Kidney capillary endothelial cell (primary cell): ENCODE measurements at places on chromosomes 16 and 17.
A peak's percentile ranks its signal among the peaks of the same experiment; 100 is the strongest.

GRCh38 chr17:57404073-57404472, 147.8 kb downstream of the MSI2 start:
- DNase-seq, result no peak

DNA sequence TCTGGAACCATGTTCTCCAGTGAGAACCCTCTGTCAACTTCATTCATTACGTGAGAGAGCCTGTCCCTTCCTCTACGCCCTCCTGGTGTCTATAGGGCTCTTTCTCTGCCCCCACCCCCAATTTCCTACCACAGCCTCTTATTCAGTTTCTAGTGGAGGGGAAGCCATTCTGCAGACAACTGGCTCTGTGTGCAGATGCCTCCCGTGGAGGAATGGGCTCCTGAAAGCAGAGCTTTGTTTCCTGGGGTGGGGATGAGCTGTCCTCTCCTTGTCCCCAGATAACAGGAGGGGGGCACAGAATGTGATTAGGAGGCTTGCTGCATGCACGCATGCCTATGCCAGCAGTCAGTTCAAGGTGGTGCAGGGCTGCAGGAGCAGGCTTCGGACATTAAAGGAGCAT, 31.6 kb downstream of the MMP15 start:
- no peak for DNase-seq

DNA sequence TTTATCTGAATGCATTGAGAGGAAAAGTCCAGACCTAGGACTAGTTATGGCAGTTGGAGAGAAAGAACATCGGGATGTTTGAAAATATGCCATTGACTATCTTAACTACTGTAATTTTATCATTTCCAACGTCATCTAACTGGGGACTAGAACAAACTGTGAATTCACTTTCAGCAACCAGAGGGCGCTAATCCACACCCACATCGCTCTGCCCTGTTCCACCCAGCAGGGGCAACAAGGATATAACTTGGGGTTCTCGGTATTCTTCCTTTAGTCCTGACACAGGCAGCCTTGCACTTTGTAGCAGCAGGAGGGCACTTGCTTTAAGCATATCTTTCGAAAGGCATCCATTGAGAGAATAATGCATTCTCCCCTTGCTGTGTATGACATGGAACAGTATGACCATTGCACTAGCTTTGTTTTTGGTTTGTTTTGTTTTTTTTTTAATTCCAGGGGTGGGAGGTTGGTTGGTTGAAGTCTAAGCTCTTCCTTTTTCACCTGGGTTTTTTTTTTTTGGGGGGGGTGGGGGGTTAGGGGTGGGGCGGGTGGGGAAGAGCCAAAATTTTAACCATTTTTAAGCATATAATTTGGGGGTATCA, 31.5 kb downstream of the SIAH1 start:
- DNase-seq, result peak; percentile 65

- DNase-seq, result no peak
These were observed 4.8 kb upstream of the PSMD3 start for GRCh38 chr17:39975801-39976200.

GRCh38 chr16:82979406-82980111, 352.8 kb downstream of the CDH13 start:
- DNase-seq, result peak; percentile 62

DNA sequence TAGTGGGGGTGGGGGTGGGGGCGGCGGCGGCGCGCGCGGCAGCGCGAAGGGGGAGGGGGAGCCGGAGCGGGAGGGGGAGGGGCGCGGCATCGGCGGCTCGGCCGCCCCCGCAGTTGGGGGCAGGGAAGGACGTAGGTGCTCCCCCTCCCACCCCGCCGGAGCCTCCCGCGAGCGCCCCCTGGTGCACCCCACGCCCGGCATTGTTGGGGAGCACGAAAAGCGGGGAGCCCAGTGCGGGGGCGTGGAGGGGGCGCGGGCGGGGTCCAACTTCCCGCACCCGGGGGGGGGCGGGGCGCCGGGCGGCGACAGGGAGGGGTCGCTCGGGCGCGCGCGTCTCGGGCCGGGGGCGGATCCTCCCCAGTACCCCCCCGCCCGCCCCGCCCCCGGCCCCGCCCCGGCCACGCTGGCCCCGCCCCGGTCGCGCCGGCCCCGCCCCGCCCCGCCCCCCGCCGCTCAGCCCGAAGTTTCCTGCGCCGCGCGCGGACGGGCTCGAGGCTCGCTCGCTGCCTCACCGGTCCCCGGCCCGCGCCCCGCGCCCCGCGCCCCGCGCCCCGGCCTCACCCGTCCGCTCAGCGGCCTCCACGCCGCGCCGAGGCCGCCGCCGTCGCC, at the start of gene CACNA1H:
Gene CACNA1H (plus strand): TSS at position 456 of the 609 bp plus-strand sequence. CDS start 632 bp downstream, outside the sequence.
- DNase-seq, result no peak

DNA sequence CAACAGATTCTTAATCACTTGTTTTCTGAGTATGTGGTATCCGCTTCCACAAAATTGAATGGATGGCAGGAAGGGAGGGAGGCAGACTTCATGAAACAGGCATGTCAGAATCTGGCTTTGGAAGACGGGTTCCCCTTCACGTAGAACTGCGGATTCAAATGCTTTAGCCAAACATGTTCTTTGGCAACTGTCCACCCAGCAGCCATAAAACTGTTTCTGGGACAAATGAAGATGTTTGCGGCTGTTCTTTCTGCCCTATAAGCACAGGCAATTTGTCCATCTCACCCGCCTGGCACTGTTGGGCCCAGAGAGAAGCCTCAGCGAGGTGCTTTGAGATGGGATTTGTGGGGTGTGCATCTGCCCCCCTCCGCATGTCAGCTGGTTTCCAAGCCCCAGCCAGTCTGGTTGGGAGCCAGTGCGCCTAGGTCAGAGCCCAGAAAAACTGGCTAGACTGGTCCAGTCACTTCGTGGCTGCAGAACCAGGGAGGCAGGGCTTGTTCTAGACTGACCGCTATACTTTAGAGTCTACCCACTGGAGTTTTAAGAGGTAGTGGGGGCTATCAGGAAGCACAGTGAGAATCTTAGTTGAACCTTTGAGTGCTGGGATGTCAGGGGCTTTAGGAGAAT, 6.3 kb downstream of the CRHR1 start:
- no peak for DNase-seq

- no peak for DNase-seq
These were observed 1011.6 kb downstream of the KCNJ18 start for GRCh38 chr17:22703786-22704441.

DNA sequence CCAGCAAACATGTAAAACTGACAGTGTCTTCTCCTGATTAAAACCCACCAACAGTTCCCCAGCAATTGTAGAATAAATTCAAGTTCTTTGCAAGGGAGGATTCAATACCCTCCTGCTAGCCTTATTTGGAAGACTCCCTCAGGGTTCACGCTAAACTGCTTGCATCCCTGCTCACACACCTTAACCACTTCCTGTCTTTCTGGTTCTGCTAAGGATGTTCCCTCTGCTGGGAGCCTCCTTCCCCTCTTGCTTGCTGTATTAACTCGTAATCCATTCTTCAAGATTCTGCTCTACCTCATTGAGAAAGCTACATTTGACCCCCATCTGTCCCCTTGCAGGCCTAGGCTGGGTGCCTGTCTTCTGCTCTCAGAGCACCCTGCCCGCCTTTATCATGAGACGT, 2.3 kb upstream of the SHISA6 start:
- DNase-seq, result no peak

DNA sequence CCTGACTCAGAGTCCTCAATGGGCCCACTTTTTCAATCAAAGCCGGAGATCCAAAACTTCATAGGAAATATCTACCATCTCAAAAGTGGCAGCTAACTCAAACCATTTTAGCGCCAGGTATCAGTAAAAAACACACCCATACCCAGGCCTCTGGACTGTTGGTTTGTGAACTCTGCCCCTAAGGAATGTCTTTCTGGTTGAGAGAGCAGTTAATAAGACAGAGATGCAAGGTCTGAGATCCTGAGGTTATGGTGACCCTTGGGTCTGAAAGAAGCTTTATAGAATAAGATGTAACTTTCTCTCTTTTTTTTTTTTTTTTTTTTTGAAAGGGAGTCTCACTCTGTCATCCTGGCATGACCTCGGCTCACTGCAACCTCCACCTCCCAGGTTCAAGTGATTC, 350.5 kb downstream of the SOX9 start:
- DNase-seq, result no peak

- DNase-seq, result no peak
These were observed 20.8 kb downstream of the DCUN1D3 start for GRCh38 chr16:20879175-20880040.

GRCh38 chr17:65656390-65657250, 95.2 kb upstream of the AXIN2 start:
- no peak for DNase-seq

GRCh38 chr17:68418876-68419275, 38.4 kb downstream of the WIPI1 start:
- no peak for DNase-seq

DNA sequence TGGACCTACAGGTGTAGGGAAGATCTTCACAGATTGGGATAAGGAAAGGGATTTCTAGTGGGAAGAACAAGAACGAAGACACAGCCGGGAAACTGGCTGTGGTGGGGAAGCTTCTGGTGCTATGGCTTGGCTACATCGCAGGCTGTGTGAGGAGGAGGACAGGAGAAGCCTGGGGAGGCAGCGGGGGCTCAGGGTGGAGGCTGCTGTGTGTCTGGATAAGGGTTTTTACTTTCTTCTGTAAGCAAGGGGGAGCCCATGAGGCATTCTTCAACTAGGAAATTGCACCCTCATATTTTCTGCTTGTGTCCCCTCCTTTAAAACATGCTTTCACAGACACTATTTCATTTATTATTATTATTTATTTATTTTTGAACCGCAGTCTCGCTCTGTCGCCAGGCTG, 2.9 kb upstream of the RHBDF2 start:
- DNase-seq, result no peak

GRCh38 chr17:80722661-80723060, 178.0 kb downstream of the RPTOR start:
- no peak for DNase-seq

- DNase-seq, result no peak
These were observed 8.9 kb upstream of the TMEM101 start for GRCh38 chr17:44023545-44024270.

- DNase-seq, result no peak
These were observed 38.9 kb upstream of the GHDC start for GRCh38 chr17:42233156-42233555.

- no peak for DNase-seq
These were observed 368.8 kb downstream of the SLC39A11 start for GRCh38 chr17:72723711-72724110.

DNA sequence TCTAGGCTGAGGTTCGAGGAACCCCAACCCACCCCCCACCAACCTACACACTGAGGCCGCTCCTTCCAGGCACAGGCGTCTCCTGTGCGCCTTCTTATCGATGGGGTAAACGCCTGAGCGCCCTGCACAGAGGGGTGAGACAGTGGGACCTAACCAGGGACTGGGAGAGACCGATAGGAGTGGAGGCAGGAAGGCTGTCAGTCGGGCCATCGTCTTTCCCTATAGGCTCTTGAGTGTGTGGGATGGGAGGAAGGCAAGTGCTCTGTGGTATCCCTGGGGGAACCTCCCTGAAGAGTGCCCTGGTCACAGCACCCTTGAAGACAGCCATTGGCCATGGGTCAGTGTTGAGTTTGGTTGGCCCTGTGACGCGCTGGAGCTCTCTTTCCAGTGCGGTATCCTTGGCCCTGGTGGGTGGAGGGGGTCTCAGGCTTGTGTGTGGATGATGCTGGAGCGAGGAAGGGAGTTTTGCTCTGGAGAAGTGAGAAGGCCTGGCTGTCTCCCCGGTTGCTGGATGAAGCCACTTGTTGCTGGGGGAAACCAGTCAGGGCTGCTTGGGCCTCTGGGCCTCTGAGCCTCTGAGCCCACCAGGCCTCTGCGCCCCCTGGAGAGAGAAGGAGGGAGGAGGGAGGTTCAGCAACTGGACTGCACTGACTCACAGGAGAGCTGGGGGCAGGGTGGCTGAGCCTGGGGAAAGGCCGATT, 1.7 kb downstream of the GPRC5C start:
- DNase-seq, result no peak

DNA sequence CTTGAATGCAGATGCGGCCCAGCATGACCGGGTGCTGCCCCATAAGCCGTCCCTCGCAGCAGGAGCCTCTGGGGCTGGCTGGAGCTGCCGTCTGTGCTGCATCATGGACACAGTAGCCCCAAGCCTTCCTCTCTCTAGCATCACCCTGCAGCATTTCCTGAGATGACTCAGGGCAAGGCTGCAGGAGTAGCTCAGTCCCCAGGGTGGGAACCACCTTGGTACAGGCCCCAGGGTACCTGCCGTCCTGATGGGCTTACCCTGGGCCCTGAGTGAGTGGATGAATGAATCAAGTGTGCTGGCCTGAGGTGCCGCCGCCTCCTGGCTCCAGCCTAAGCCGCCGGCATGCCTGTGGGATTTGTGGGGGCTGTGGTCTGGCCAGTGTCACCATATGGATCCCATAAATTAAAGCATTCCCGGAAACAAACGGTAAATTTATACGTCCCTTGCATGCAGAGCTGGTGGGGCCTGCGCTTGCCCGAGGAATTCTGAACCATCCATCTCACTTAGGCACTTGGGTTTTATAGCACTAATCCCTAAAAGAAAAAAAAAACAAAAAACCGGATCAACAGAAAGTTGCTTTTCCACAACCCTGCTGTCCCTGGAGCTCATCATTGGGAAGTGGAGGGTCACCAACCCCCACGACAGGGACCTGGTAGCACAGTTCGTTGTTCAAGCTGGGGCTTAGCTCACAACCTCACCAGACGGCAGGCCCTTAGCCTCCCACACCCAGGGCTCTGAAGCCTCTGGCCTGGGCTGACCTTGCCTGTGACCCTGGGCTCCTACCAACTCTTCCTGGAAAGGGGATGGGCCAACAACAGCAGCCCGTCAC, 242.6 kb upstream of the CIBAR2 start:
- DNase-seq, result peak; percentile 63

GRCh38 chr16:18979936-18980335, 3.8 kb upstream of the TMC7 start:
- DNase-seq, result no peak

DNA sequence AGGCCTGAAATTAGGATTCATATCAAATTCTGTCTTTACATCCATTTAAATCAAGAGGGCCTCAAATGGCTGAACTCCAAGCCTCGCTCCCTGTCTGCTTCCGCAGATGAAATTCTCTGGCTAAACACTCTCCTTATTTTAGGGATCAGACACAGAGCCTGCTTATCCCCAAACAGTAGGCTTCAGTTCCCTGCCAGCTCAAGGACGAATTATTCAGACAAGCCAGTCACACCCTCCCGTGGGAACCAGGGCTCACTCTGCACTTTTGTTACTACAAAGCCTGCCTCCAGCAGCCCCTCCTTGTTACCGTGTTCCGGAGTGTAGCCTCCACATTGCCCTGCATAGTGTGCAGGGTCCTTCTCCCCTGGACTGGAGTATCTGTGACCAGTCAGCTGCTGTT, 46.6 kb upstream of the LCMT1 start:
- DNase-seq, result no peak
